ENCODE measurements at places on chromosomes 12 and 14.

GRCh38 chr14:61479746-61480502, 158.5 kb downstream of the PRKCH start:
- DNase-seq, result no peak

- no peak for DNase-seq
These were observed 23.6 kb upstream of the AMN1 start for GRCh38 chr12:31752450-31752849.

DNA sequence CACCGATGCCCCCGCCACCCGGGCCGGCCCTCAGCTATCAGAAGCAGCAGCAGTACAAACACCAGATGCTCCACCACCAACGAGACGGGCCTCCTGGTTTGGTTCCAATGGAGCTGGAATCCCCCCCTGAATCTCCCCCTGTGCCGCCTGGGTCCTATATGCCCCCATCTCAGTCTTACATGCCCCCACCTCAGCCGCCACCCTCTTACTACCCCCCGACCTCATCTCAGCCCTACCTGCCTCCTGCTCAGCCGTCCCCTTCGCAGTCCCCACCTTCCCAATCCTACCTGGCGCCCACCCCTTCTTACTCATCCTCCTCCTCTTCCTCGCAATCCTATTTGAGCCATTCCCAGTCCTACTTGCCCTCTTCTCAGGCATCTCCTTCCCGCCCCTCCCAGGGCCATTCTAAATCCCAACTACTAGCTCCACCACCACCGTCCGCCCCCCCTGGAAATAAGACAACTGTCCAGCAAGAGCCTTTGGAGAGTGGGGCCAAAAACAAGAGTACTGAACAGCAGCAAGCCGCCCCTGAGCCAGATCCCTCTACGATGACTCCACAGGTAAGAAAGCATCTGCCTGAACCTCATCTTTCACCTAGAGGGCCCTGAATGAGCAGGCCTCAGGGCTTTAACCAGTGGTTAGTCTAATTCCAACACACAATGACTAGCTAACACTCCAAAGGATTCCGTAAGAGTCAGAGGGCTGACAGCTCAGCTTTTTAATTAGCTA, 851 bp downstream of the YLPM1 start:
- no peak for DNase-seq

- DNase-seq, result no peak
These were observed 228.9 kb upstream of the CAND1 start for GRCh38 chr12:67039995-67040860.

GRCh38 chr12:131732996-131733615, 22.2 kb downstream of the SFSWAP start:
- DNase-seq, result no peak

DNA sequence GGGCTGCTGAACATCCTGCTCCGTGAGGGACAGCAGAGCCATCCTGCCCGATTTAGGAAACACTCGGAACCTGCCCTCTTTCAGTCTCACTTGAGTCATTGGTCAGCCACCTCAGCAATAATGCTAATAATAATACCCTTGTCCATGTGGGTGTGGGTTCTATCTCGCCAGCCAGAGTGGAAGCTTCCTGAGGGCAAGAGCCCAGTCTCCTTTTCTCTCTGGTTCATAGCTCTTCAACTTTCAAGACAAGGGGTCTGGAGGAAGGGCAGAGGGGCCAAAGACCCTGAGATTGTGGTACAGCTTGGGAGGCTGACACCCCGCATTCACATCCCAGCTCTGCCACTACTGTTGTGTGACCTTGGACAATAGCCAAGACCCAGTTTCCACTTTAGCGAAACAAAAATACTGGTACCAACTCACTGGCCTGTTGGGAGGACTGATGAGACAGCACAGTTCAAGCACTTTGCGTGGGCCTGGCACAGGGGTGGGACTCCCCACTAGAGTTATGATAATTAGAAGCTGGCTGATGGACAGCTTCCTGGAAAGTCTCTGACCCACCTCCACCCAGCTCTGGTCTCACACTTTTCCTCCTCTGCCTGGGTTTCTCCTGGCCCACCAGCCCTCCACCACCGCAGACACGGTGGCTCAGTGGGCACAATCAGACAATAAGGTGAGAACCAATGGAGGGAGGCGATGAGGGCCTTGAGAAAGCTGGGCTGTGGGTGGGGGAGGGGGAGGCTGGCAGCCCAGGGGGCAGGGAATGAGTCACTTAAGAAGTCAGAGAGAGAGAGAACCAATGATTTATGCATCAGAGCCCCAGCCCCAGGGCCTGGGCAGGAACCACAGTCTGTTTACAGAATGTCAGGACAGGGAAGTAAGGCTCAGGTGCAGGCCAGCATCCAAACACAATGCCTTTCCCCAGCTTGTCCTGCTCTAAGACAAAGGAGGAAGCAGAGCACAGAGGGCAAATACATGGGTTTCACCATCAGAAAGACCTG, 9.6 kb downstream of the FAIM2 start:
- no peak for DNase-seq

DNA sequence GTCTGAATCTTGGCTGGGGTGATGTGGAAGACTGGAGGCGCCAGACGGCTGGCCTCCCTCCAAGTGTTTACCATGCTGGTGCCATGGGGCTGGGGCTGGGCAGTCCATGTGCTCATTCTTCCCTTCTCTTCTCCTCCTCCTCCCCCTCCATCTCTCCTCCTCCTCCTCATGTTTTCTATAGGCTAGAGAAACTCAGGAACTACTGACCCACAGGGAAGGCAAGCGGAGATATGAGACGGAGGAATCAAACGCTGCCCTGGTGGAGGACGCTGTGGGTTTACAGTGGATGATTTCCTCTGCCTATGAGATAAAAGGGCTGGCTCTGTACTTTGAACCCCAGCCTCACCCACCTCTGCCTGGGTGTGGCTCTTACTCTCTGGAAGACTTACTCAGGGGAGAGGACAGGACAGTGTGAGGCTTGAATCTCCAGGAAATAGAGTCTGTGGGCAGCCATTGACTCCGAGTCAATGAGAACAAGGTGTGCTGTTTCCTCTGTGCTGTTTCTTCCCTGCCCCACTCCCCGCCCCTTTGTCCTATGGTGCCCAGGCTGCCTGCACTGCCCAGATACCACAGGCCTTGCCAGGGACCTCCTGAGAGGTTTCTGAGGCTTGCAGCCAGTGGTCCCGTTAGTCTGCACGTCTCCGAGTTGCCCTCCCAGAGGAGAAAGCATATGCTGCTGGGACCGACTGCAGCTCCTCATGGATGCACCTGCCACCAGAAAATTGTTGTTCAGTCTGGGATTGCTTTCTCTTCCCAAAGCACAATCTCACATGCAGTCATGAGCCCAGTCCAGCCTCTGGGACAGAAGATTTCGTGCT, 132.6 kb upstream of the ARHGAP5 start:
- no peak for DNase-seq

- DNase-seq, result no peak
These were observed 39.7 kb upstream of the PSMA6 start for GRCh38 chr14:35252451-35252868.

DNA sequence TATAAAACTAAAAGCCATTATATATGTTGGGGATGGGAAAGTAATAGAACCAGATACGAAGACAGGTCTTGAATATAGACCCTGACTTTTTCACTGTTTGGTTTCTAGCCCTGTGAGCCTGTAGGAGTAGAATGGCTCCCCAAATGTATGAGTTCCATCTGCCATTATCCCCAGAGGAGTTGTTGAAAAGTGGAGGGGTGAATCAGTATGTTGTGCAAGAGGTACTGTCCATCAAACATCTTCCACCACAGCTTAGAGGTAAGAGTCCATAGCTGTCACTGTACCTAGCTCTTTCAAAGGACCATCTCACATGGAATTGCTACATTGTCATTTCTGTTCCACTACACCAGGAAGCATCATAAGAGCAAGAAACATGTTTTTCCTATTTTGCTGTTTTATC, 1.1 kb downstream of the NCAPD2 start:
- no peak for DNase-seq

DNA sequence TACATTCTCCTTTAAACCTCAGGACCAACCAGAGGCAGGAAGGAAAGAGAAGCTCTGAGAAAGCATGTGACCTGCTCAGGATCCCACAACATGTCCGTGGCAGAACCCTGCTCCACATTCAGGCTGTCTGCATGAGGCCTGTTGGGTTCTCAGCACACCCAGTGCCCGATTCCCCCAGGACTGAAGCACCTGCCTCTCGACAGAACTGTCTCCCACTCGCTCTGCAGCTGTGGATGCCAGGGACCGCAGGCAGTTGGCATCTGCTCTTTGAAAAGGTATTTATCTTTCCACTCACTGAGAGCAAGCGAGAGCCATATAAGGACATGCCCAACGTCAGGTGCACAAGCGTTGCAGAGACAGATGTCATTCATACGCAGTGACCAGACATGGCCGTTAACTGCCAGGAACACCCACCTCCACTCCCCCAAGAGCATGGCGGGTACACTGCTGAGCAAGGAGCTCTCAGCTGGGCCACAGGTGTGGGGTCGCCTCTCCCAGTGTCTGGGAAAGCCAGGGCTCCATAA, 18.9 kb downstream of the PITPNM2 start:
- DNase-seq, result no peak

- no peak for DNase-seq
These were observed 145.6 kb upstream of the SLCO1B1 start for GRCh38 chr12:20985399-20985798.

- DNase-seq, result peak; percentile 81
These were observed 16.3 kb upstream of the IRF2BPL start for GRCh38 chr14:77044783-77045237.

- DNase-seq, result no peak
These were observed at the start of gene KRT4 for GRCh38 chr12:52813885-52814709. Gene KRT4 (minus strand): TSS chr12:52814116. CDS start chr12:52814058, 58 bp downstream.

DNA sequence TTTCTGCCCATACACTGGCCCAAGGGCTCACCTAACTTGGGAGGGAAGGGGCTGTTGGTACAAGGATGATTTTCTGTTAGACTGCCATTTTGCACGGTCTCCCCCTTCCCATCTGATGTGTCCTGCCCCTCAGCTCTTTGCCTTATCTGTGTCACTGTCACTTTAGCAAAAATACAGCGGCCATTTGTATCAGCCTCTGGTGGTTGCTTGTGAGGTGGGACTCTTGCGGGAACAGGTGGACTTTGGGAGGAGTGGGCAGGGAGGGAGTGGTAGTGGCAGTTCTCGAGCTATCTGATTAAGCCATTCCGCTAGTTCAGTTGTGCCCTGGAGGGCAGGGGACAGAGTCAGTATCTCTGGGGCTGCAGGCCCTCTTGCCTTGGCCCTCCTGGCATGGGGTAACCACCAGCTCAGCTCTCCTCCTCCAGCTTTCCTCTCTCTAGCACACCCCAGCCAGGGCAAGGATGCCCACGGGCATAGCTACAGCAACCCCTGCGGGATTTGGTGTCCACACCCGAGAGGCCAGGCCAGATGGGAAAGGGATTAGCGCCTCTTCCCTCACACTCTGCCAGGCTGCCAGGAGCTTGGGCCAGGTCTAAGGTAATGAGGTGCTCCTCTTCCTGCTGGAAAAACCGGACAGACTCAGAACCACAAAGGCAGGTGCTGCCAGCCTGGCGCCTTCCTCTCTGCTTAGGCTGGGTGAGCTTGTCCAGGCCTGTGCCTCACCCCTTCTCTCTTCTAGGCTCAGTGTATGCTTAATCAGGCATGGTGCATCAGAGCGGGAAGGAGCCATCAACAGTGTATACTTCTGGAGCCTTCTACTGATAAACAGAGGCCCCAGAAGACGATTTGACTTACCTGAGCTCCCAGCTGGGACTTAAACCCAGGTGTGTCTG, 8.7 kb downstream of the SLC48A1 start:
- DNase-seq, result no peak

GRCh38 chr14:74619672-74620131, 7.7 kb upstream of the LTBP2 start:
- DNase-seq, result no peak

Measured in right lung (tissue), 10 donors.